ENCODE measurements at places on chromosomes 7 and 10. TPM values are rescaled to one million over a fixed set of nuclear protein-coding genes. Genes with fewer than 3 reads are reported as not detected.

The OR2A1 gene
- total RNA-seq, result not detected

The CBLL1 gene
- total RNA-seq, result 26.0 TPM

The YKT6 gene
- total RNA-seq, result 101 TPM

The TMEM270 gene
- 0.23 TPM for total RNA-seq

The OPN4 gene
- total RNA-seq, result not detected

The COL28A1 gene
- 0.56 TPM for total RNA-seq

The CNOT4 gene
- 12.0 TPM for total RNA-seq

The ZDHHC6 gene
- 37.5 TPM for total RNA-seq

The RELN gene
- not detected for total RNA-seq

The TRPV5 gene
- not detected for total RNA-seq

The ZNF467 gene
- total RNA-seq, result 1.4 TPM

The CEP55 gene
- 104 TPM for total RNA-seq
